ENCODE measurements at places on chromosomes 7 and 10.

- DNase-seq: peak; percentile 65
These were observed 217.1 kb upstream of the ZMIZ1 start for GRCh38 chr10:78851647-78852046.

GRCh38 chr10:120966657-120967045 is 115.5 kb downstream of the WDR11 start:
- DNase-seq: no peak

DNA sequence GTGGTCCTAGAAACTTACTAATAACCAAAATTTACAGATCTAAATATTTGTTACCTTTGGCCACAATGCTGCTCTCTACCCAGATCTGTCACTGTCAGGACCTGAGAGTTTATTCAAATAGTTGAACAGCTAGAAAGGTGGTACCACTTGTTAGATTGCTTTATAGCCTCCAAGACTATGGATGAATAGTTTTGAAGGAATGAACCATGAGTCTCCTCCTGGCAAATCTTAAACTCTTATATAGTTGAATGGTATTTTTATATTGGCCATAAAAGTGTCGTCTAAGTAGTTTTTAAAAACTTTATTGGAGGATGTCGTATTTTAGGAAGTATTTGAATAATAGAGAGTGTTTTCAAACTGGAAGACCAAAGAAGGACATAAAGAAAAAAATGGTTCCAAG is 178.7 kb downstream of the AHR start:
- DNase-seq: no peak

DNA sequence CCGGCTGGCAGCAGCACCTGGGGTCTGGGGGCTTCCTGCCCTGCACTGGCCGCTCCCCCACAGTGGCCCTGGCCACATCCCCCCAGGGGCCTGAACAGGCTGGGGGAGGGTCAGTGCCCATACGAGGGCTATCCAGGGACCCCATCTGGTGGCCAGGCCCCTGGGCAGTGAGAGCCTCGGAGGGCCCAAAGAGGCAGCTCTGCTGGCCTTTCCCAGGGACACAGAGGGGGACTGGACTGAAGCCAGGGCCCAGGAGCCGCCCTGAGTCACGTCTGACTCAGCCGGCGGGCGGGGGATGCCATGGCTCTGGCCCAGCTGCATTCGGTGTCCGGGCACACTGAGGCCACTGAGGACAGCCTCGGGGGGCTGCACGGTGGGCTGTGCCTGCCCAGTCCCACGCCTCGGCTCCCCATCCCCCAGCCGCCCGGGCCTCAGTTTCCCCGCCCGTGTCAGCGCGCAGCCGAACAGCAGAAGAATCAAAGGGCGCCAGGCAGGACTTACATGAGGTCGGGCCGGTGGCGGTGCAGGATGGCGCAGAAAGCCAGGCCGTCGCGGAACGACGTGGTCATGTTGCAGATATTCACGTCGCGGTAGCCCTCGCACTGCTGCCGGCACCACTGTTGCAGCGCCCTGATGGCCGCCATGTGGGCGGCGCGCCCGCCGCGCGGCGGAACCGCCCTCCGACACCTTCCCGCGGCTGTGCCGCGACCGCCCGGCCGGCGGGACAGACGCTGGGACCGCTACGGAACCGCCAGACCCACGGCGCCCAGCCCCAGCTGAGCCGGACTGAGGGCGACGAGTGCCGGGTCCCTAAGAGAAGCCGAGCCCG is at the start of gene MICALL2:
Gene MICALL2 (minus strand): TSS at position 788 of the 829 bp plus-strand sequence. CDS start 144 bp downstream, at position 644.
- peak; percentile 92 for DNase-seq

- DNase-seq: no peak
These were observed 87.3 kb upstream of the PLXDC2 start for GRCh38 chr10:19728964-19729363.

DNA sequence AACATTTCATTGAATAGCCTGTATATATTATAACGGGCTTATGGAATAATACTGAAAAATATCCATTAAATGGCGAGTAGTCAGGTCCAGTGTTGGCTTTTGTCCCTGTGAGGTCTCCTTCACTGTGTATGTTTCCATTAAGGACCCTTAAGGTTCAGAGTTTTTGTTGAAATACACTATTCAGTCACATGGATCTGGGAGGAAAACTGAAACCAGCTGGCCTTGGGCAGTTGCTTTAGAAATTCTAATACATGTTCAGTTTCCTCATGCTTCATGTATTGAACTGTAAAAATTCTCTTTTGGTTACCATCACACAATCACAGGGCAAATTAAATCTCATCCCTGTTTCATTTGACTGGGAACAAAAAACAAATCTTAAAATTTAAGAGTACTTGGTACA is 447.3 kb downstream of the SDK1 start:
- no peak for DNase-seq

DNA sequence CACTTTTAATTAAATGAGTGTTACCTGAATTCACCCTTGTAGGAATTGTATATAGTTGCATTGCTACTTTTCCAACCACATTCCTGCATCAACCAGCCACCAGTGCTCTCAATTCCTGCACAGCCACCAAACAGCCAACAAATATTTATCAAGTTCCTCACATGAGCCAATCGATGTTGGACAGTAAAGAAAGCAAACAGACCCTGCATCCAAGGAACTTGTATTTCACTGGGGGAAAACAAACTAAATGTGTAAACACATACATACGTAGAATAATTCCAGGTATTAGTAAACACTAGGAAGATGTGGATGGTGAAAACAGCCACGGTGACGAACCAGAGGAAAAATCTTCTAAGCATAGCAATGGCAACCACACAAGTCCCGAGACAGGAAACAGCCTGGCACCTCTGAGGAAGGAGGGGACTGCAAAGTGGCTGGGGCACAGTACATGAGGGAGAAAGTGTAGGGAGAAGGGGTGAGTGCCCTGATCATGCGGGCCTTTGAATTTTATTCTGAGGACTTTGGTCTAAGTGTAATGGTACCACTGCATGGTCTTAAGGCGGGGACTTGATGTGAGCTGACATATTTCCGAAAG is 111.2 kb downstream of the XRCC2 start:
- DNase-seq: no peak

- DNase-seq: no peak
These were observed 80.1 kb downstream of the TCERG1L start for GRCh38 chr10:131231323-131231964.

- DNase-seq: peak; percentile 57
These were observed 132.6 kb downstream of the TEX36 start for GRCh38 chr10:125550362-125550761.
